ENCODE measurements at places on chromosomes 1 and 21.

DNA sequence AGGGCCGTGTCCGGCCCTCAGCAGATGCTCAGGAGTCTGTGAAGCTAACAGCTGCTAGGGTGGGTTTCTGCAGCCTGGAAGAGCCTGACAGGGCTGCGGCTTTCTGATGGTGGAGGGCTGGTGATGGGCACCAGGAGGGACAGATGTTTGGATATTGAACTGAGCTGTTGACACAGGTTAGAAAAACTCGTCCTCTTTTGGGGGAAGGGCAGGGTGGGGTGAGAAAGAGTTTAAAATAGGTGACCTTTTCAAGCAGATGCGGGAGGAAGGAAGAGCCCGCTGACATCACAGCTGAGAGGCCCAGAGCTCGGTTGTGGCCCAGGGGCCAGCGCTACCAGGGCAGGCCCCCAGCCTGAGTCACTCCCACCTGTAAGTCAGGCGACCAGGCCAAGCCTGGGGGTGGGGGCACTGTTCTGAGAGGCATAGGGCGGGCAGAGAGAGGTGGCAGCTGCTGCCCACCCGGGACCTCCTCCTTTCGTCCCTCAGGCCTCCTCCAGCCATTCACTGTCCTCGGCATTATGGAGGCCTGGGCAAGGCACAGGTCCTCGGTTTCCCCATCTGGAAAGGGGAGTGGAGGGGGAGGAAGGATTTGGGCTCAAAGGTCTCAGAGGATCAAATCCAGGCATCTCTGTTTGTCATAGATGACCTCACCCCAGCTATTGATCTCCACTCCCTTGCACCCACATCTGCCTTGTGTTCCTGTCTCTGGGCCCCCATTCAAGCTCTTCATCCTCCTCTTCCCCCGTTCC lies 32.3 kb upstream of the ID3 start:
- no peak for DNase-seq

GRCh38 chr21:21439761-21440160 lies 441.6 kb downstream of the NCAM2 start:
- DNase-seq: no peak

- DNase-seq: no peak
These were observed 1.4 kb downstream of the FAM76A start for GRCh38 chr1:27727126-27727525.

- DNase-seq: no peak
These were observed at the start of gene ESRRG for GRCh38 chr1:216723274-216723780. Gene ESRRG, minus strand, starts transcription at chr1:216723429. Its CDS starts 130 bp downstream, at chr1:216723299.

DNA sequence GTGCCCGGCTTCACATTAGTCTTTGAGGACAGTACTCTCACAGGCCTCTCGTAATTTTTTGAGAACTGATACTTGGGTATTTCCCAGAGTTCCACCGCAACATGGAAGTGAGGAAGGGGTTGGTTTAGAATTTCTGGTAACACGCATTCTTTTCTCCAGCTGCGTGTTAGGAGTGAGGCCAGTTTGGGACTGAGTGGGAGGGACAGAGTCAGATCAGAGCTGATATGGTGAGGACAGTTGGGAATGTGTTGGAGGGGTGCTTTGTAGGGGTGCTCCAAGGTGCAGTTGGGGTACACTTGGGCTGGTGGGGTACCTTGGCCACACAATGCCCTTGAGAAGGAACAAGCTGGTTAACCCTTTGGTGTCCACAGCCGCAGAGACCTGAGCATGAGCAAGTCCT lies 6.7 kb downstream of the FBXO6 start:
- DNase-seq: no peak

DNA sequence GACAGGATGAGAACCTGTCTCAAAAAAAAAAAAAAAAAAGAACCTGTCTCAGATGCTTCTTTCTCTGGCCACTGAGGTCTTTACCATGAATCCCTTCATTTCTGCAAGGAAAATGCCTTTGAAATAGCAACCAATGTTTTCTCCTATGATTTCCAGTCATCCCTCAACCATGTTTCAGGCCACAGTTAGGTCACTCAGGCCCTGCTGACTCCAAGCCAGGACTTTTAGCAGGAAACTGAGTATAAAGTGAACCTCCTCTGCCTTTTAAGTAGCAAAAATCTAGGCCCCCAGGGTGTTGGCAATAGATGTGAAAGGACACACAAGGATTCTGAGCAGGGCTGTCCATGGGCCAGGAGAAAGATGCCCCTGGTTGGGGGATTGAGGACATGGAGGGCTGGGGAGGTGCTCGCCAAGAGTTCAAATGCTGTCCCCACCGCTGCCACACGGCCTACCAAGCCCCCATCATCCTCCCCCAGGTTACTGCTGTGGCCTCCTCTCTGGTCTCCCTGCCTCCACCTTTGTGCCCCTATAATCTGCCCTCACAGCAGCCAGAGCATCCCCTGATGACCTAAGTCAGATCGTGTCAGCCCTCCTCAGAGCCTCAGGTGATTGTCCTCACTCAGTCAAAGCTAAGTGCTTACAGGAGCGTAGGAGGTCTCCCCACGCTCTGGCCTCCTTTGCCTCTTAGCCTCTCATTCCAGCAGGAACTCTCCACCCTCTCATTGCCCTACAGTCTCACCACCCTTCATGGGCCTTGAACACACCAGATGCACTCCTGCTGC lies 54.6 kb downstream of the MATN1 start:
- DNase-seq: no peak

GRCh38 chr21:45893740-45894449 lies 87.7 kb upstream of the COL6A1 start:
- no peak for DNase-seq

DNA sequence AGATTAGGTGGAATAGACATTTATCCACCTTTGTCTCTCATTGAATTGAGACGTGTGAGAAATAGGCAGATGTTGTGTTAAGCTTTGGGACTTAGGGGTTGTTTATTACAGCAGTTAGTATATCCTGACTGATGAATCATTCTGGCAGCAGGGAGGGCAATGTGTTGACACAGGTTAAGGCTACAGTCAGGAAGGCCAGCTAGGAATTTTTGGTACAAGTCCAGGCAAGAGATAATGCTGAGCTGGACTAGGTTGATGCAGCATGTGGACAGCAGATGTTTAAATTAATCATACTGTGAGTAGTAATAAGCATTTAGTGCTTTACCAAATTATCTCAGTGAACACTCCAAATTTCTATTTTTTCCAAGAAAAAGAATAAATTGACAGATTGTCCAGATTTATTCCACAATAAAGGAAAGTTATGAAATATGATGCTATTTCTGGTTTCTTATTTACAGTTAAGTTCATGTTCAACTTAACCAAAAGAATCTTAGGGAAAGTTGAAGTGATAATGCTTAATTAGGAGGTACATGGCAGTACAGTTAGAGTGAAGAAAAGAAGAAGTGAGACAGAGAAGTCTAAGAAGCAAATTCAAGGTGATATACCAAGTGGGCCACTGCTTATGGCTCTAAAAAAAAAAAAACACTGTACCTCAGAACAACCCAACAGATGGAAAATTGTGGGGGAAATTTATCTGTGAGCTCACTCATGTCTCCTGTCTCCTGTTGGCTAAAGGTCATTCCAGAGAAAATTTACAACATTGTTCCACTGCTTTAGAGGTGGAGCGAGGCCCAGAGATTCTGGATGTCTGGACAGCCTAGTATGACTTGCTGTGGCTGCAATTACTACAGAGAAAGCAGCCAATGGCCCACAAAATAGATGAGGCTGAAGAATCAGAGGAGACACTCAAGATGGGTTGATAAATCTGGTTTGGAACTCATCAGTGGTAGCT lies 102.7 kb upstream of the C21orf91 start:
- no peak for DNase-seq

- DNase-seq: no peak
These were observed 23.1 kb upstream of the USP25 start for GRCh38 chr21:15706696-15707095.
